NB4 (cell line): ENCODE measurements at places on chromosomes 16 and 17.

DNA sequence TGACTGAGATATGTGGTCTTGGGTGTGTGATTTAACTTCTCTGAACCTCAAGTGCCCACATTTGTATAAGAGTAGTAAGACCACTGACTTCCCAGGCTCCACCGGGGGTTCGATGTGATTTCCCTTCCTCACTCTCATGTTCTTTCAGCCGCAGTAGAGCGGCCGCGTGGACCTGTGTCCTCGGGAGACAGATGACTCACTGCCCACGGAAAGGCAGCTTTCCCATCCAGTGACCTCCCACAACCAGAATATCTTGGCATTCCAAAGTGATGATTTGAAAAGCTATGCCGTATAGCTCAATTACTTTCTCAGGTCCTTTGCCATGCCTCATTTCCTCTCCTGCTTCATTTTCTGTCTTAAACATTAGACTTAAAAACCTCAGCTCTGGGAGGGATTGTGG lies 73.6 kb downstream of the IL21R start:
- DNase-seq, result no peak

DNA sequence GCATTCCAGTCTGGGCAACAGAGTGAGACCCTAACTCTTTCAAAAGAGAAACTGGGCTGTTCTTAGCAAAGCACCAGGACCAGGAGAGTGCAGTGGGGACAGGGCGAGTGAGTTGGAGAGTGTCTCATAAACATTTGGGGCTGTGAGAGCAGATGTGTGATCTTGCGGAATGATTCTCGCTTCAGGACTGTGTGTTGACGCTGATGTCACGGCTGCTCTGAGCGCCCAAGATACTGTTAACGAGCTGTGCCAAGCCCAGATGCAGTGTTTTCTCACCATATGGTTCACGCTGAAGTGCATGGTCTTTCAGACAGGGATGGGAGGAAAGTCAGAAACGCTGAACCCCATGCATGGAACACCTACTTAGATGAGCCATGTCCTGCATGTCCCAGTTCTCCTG lies 438.2 kb downstream of the HS3ST4 start:
- no peak for DNase-seq

GRCh38 chr16:70704586-70704985 lies 18.7 kb upstream of the MTSS2 start:
- no peak for DNase-seq

GRCh38 chr17:79630821-79631639 lies 20.2 kb upstream of the RBFOX3 start:
- no peak for DNase-seq

DNA sequence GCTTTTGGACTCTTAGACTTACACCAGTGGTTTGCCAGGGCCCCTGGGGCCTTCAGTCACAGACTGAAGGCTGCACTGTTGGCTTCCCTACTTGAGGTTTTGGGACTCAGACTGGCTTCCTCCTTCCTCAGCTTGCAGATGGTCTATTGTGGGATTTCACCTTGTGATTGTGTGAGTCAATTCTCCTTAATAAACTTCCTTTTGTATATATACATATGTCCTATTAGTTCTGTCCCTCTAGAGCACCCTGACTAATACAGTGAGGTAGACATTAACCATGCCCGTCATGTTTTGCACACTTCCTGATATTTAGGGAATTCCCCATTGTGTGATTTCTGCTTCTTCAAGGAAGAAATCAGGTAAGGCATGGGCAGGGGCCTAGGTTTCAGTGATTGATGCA lies 147.8 kb upstream of the CA10 start:
- DNase-seq, result no peak

- no peak for DNase-seq
Measured at GRCh38 chr17:3735515-3735914, 11.8 kb downstream of the HASPIN start.

GRCh38 chr17:2847381-2848333 lies 51.4 kb downstream of the RAP1GAP2 start:
- DNase-seq, result no peak

- peak; percentile 94 for DNase-seq
Measured at GRCh38 chr17:77428020-77428748, 287.4 kb downstream of the SEC14L1 start.

- DNase-seq, result no peak
Measured at GRCh38 chr17:4786516-4786915, 352 bp upstream of the VMO1 start.

DNA sequence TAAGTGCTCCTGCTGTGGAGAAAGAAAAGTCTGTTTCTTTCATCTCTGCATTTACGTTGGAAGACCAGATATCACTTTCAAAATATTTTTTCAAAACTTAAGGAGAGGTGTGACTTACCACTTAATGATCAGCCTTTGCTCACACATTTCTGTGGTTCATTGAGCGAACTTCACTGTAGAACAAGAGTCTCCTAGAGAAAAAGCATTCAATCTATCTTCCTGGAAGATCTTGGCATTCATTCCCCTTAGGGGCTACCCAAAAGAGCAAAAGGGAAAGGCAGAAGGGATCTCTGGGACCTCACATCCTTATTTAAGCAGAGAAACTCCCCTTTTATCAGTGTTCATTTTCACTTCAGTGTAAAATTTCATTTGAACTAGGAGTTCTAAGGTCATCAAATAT lies 61.2 kb downstream of the HS3ST3A1 start:
- no peak for DNase-seq

DNA sequence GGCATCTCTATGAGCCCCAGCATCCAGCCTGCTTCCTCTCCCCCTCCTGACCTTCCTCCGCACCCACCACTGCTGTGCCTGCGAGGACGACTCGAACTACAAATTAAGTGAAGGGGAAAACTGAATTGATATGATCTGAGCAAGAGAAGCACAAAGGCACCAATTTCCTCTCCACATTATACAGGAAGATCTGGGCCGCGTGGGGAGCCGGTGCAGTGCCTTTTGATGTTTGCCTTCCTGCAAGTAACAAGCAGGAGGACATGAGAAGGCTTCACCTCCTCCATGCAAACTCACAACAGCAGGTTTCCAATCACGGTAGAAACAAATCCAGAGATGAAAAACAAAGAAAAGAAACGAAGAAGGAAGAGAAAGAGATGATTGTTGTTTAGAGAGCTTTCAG lies 57.8 kb upstream of the MMP2 start:
- DNase-seq, result no peak

DNA sequence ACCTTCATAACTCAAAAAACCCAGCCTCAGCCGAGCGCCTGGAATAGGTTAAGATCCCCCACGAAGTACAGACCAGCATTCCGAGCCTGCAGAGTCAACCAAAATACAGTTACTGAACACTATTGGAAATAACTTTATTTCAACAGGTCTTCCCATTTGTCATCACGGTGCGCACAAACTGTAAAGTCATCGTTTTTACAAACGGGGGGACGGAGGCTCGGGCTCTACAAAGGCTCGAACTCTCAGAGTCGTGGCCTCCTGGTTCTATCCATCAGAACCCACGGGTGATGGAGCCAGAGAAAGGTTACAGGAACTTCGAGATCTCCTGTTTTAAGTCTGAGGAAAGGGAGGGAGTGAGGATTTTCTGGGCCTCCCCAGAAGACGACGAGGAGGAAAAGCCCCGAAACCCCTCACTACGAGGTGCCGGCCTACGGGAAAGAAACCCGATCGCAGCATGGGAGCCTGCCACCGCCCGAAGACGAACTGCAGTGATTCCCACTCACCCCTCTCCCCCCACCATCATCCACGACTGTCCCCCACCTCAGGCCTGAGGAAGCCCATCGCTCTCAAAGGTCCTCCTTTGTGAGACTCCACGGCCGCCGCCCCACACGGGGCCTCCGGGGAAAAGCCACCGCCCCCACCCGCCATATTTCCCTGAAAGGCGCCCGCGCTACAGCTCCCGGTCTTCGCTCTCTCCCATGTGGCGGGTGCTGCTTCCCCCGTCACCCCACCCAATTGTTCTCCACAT lies 917 bp downstream of the YWHAE start:
- peak; percentile 33 for DNase-seq

GRCh38 chr16:81164481-81164880 lies 68.3 kb upstream of the GCSH start:
- no peak for DNase-seq

DNA sequence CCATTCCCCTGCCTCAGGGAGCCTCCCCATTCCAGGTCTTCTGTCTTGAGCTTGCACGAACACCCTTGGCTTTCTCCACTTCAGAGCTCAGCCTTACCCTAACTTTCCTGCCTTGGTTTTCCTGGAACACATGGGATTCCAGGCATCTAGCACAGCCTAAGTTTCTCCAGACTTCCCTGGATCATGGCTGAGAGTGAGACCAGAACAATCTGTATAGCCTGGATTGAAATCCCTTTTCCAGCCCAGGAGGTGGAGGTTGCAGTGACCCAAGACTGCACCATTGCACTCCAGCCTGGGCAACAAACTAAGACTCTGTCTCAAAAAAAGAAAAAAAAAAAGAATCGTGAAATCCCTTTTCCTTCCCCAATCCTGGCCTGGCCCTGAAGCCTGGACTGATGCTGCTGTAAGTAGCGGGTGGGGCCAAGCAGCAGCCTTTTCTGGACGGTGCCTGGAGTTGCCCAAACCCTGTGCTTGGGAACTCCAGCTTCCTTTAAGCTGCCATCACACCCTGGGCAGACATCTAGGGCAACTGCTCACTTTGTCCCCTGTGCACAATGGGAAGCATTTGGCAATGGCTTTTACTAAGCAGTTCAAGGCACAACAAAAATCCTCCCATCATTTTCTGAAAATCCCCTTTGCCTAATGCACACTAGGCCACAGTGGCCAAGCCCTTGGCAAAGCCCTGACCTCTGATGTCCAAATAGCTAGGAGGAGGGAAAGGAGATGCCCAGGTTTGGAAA lies 12.0 kb upstream of the SLC16A5 start:
- no peak for DNase-seq

GRCh38 chr17:11023639-11024479 lies 186.0 kb upstream of the PIRT start:
- no peak for DNase-seq

- no peak for DNase-seq
Measured at GRCh38 chr17:20284570-20285295, 182.6 kb downstream of the LGALS9B start.

GRCh38 chr16:56360117-56361008 lies 65.0 kb downstream of the AMFR start:
- no peak for DNase-seq

DNA sequence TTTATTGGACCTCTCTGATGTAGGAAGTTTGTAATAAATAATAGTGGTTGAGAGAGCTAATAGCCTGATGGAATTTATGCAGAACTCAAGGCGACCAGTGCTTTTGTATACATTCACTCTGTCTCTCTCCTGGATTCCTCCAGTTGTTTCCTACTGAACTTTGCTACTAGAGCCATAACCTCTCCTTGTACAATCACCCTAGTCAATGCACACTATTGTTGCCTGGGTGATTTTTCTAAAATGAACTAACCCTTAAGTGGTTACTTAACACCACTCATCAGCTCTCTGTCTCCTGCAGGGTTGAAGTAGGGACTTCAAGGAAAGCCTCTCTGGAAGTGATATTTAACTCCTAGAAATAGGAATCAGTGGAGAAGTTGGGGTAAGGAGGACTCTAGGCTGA lies 9.7 kb downstream of the PHKB start:
- no peak for DNase-seq

GRCh38 chr16:57319646-57320045 lies 35.2 kb upstream of the PLLP start:
- DNase-seq, result no peak

- DNase-seq, result no peak
Measured at GRCh38 chr17:43118679-43119615, 6.2 kb downstream of the BRCA1 start.

DNA sequence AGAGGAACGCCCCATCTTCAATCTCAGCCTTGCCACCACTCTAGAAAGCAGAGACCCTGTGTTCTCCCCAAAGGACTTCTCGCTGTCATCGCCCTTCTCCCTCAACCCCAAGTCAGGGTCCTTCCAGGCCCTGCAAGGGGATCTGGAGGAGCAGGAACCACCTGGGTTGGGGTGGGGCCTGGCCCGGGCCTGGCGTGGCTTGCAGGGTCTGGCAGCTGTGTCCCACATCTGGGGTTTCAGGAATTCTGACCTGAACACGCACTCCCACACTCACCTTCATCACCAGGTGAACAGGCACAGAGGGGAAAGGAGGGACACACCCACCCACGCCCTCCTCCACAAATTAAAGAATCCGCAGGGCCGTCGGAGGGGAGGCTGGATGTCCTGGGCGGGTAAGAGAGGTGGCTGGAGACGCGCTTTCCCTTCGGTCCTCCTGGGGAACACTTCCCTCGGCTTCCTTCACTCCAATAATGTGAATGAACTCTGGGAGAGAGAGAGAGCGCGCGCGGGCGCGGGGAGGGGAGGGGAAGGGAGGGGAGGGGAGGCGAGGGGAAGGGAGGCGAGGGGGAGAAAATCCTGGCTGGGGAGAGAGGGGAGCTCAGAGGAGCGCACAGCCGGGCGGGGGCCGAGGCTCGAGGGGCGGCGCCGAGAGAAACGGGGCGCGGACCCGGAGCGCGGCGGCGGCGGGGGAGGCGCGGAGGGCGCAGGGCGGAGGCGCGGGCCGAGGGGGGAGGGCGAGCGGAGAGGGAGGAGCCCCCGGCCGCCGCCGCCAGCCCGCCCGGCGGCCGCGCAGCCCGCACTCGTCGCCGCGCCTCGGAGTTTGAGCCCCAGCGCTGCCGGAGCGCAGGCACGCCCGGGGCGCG lies at the start of gene CACNG4:
Gene CACNG4, plus strand, starts transcription at position 799 of the 863 bp plus-strand sequence. CDS start 205 bp downstream, outside the sequence.
- no peak for DNase-seq

DNA sequence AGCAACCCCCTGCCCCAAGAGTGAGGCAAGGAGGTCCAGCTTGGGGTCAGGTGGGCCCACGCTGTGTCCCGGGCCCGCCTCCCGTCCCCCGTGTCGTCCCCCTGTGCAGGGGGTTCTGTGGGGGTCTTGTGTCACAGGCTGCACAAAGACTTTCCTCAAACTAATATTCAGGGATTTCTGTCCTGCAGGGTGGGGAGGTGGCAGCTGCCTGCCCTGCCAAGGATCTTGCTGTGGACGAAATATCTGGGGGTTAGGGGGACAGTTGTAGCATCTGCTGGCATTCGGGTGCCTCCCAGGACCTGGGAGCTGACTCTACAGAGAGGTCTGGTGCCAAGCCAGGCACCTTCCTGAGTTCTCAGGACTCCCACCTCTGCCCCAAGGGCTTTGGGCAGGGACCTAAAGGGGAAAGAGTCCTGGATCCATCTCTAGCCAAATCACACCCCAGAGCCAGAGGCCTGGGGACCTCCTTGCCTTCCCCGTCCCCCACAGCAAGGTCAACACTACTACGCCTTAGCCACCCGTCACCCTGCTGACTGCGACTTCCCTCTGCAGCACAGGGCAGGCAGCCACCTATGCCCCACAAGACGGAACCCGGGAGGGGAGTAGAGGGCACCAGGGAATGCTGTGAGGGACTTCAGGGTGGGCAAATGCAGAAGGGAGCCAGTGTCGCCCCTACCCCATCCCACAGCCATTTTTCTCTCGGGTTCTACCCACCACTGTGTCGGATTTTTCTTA lies 59.3 kb downstream of the TMEM132E start:
- no peak for DNase-seq

GRCh38 chr17:30212750-30213149 lies 22.7 kb downstream of the SLC6A4 start:
- no peak for DNase-seq

GRCh38 chr17:11880714-11881113 lies 116.6 kb downstream of the ZNF18 start:
- DNase-seq, result peak; percentile 54

- DNase-seq, result no peak
Measured at GRCh38 chr16:314795-315299, 31.9 kb downstream of the PDIA2 start.

- DNase-seq, result no peak
Measured at GRCh38 chr16:75052481-75053202, 53.8 kb downstream of the ZNRF1 start.

GRCh38 chr16:1779234-1779701 lies 3.1 kb downstream of the SPSB3 start:
- no peak for DNase-seq
